ENCODE measurements at places on chromosomes 2 and 18.

DNA sequence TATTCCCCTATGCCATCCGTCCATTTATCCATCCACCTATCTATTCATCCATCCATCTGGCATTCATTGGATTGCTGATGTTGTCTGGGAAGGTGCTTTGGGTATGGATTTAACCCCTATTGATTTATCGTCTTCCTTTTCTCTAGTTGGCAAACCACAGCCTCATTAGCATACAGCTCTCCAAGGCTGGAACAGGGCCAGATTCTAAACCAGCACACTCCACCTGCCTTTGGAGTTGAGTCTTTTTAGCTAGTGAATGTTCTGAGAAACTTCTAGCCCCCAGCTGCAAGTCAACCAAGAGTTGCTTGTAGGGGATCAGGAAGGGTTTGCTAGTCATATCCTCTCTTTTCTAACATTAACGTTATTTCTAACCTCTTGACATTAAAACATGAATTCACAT, 90.7 kb downstream of the NRP2 start:
- no peak for DNase-seq

DNA sequence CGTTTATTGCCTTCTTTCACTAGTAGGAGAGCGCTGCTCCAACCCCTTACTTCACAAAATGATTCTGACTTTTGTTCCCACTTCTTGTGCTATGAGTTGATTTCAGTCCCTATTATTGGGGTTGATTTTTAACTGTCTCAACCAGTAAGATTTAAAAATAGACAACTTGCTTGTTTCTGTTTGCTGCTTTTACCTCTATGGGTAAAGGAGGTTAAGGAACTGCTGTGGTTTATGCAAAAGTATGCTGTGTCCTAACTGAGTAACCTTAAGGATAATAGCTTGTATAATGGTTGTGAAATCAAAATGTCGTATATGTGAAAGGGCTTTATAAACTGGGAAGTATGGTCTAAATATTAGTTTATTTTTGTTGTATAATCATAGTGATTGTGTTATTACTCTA, 22.6 kb downstream of the ALMS1 start:
- no peak for DNase-seq

GRCh38 chr2:29789911-29790485, 131.4 kb downstream of the ALK start:
- DNase-seq, result no peak

DNA sequence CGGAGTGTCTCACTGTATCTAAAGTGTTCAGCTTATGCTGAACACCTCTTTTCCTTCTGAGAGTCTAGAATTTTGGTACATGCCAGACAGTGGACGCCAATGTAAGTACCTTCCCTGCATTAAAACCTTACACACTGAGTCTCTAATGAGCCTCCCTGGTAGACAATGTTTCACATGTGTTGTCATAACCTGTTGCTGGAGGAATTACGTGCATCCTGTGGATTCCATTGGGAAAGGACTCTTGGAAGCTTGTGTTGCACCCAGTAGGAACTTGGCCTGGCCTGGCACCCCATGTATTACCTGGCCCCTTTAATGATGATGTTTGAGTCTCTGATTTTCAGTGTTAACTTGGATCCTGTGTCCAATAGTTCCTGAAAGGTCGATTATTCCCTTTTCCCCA, 20.5 kb downstream of the CHCHD5 start:
- DNase-seq, result no peak

DNA sequence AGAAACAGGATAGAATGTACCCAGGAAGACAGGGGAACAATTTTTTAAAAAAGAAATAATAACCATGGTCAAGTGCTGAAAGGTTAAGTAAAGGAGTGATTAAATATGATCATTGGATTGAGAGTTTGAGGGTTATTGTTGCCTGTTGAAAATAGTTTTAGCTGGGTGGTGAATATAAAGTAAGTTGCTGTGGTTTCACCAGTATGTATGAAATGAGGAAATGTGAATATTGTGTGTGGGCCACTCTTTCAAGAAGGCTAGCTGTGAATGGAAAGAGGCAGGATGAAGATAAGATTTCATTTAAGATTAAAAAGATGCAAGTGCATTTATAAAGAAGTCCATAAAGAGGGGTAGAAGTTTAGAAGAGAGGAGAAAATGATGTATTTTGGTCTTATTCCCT, 53.8 kb downstream of the GULP1 start:
- no peak for DNase-seq

GRCh38 chr2:157394928-157395327, 49.0 kb downstream of the CYTIP start:
- no peak for DNase-seq

GRCh38 chr2:237674731-237675276, 47.4 kb downstream of the LRRFIP1 start:
- DNase-seq, result peak; percentile 67

DNA sequence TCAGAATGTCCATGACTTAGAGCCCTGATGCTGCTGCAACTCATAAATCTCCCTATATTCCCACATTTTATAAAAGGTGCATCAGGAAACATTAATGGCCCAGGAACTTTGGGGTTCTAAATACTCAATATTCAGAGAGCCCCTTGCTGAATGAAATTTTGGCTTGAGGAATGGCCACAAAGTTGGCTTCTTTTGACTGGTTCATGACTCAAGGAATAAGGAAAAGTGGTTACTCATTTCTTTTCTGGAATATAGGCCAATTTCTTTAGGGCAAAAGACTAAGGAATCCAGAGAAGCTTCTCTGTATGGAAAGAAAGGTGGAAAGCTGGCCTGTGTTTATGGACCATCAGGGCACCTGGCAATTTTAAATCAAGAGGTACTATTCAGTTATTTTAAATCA, 308.9 kb upstream of the NT5C1B start:
- DNase-seq, result no peak

- DNase-seq, result no peak
These were observed 556.0 kb upstream of the MEX3C start for GRCh38 chr18:51753365-51754057.

DNA sequence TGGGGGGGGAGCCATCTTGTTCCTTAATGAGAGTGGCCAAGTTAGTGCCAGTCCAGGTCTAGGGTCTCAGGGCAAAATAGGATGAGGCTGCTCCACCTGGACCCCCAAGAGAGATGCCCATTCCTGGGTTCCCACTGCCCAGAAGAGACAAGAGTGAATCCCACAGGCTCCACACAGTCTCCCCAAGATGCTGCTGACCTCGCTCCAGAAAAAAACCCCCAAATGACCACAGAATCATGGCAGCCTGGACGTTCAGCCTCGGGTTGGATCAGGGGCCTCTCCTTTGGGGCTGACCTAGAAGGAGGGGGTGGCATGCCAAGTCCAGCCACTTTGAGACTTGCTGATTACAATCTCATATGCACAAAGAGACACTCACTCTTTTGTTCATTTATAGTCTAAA, 25.1 kb downstream of the STAT1 start:
- no peak for DNase-seq

GRCh38 chr18:13455471-13455870, 236.9 kb downstream of the LDLRAD4 start:
- DNase-seq, result no peak

- no peak for DNase-seq
These were observed 33.4 kb downstream of the XRCC5 start for GRCh38 chr2:216142540-216142939.

GRCh38 chr2:10265329-10266132, 37.2 kb upstream of the HPCAL1 start:
- no peak for DNase-seq

DNA sequence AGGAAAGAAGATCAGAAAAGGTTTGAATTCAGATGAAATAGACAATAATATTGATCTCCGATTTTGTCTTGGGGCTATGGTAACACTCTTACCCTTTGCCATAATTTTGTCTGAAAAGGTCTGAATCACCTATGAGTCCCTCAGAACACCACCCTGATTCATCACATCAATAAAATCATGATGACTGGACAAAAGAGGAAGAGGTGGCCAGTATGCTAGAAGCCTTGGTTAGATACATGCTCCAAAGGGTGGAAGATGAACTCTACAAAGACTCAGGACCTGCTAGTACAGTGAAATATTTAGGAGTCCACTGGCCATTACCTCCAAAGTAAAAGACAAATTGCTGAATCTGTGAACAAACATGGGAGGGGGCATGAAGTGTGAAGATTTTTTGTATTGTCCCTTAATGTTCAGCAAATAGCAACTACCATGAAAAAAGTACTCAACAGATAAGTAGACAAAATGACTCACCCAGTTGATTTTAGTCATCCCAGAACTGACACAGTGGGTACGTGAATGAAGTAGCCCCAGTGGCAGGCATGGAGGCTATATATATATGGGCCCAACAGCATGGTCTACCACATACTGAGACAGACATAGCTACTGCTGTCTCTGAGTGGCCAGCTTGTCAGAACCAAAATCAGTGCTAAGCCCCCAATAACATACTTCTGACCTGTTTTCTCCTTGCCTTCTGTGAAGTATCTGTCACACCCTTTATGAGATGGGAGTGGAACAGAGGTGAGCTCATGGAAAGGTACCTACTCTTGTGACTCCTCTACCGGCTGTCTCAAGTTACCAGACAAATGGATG, 36.5 kb upstream of the GLS start:
- no peak for DNase-seq

GRCh38 chr18:63979409-63979920, 9.6 kb downstream of the SERPINB8 start:
- no peak for DNase-seq

DNA sequence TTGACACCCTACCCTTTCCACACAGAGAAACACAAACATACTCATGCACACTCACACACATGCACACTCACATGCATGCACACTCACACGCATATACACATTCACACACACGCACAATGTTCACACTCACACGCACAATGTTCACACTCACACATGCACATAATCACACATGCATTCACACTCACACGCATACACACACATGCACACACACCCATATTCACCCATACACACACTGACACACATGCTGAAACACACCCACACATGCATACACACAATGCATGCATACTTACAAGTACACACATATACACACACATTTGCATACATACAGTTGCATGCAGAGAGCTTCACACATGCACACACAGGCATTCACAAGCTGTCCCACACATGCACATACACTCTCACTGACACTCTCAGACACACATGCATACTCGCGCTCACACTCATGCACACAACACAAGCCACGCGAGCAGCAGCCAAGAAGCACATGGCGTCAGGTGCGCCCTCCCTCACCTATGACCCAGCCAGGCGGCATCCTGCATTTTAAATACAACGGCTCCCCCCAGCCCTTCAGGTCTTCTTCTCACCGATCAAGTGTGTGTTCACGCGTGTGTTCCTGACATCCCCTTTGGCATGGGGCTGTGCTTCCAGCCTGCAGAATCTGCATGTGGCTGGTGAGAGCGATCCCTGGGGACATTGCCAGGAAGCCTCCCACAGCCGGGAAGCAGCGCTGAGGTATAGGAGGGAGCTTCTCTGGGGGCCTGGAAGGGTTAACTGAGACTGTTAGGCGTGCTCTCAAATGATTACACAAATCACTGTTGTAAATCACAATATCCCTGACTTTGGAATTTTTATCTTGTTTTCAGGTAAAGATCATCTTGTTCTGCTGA, 195.1 kb downstream of the RTP5 start:
- DNase-seq, result no peak

- no peak for DNase-seq
These were observed 90.5 kb downstream of the MSH2 start for GRCh38 chr2:47493317-47494035.

Measured in stimulated activated CD4-positive, alpha-beta T cell treated with anti-CD3 and anti-CD28 coated beads, Interleukin-1b, Interleukin-23, amount 100 ng/mL, for 1 hour (primary cell).